HCT116 (cell line): ENCODE measurements at places on chromosomes 3 and 15. TPM values are rescaled to one million over a fixed set of nuclear protein-coding genes. Genes with fewer than 3 reads are reported as not detected.

KLHL6 gene
- total RNA-seq, result 0.15 TPM

NME9 gene
- 0.79 TPM for total RNA-seq

SLC22A13 gene
- 0.47 TPM for total RNA-seq

DGKG gene
- total RNA-seq, result 4.8 TPM

SMCO1 gene
- not detected for total RNA-seq

CISH gene
- 4.5 TPM for total RNA-seq

DNA sequence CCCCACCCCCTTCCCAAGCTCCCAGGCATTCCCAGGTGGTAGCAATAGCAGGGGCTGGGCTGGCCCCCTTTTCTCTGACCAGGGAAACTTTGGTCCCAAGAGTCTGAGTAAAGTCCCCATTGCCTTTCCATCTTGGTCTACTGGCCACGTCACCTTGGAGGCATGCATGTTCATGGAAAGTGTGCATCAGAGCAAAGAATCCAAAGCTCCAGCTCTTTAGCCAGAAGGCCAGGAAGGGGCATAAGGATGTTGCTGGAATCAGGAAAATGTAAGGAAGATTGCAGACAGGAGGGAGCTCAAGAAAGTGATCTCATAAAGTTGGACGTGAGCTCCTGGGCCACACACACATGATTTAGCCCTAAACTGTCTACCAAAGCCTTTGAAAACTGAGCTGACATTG, 63.6 kb downstream of the KBTBD12 start:
- no peak for DNase-seq

GRCh38 chr3:186452517-186452916, 90.5 kb upstream of the DGKG start:
- DNase-seq, result peak; percentile 21

GRCh38 chr3:174846055-174846454, 13.1 kb upstream of the NAALADL2 start:
- DNase-seq, result no peak

DNA sequence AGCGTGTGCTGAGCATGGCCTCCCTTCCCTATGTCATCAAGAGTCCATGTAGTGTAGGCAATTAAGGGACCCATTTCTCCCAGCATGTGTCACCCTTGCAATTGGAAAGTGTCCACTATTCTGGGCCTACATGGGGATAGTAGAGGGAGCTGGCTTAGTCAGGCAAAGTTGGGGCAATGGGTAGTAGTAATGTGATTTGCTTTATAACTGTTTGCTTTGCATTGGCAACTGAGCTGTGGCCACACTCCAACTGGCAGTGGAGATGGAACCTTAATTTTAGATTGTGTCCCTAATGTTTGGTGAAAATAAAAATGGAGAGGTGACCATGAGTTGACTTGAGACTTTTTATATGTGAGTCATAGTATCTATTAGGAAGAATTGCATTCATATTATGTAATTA, 97.7 kb upstream of the SAMMSON start:
- no peak for DNase-seq

DNA sequence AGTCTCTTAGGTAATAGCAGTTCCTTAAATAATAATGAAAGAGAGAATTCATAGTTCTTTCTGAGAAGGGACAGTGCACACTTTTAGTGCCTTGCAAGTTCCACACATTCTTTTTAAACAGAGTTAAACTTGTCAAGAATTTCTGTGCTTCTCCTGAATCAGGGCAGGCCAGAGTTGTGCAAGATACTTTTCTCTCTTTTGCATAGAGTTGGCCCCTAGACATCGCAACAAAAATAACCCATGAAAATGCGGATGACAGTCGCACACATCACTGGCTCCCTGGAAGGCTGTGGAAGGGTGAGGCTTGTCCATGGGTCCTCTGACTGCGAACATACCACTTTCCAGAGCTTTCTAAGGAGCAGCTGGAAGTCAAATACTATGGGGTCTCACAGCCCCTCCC, 40.1 kb downstream of the FBLN2 start:
- no peak for DNase-seq

GRCh38 chr3:141321109-141321497, 47.2 kb upstream of the ZBTB38 start:
- DNase-seq, result no peak

GRCh38 chr3:11699083-11699427, 55.3 kb upstream of the VGLL4 start:
- DNase-seq, result no peak

DNA sequence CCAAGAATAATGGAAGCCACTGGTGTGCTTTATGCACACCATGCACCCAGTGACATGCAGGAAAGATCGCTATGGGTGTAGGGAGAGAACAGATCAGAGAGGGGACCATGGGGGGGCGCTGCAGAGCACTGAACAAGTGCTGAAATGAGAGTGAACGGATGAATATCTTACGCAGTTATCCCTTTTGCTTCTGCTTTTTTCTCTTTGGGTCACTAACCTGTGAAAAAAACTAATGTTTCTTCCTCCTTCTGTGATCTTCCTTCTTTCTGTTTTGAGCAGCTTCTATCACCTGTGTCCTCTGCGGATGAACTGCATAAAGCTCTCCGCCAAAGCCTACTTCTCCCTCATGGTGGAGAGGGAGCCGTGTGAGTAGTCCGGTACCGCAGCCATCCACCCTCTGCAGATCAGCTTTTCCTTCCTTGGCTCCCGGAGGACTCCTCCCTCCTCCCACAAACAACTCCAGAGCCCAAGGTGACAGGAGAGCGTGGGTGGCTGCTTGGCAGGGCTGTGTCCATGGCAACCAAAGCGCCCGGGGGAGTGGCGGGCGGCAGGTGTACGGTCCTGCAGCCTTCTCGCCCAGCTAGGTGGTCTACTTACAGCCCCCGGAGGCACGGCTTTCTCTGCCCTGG, 106.2 kb downstream of the DGKG start:
- no peak for DNase-seq

- no peak for DNase-seq
Measured at GRCh38 chr15:23397779-23398178, 43.2 kb downstream of the GOLGA8S start.

GRCh38 chr3:183490211-183490601, 61.8 kb upstream of the MCF2L2 start:
- DNase-seq, result no peak

DNA sequence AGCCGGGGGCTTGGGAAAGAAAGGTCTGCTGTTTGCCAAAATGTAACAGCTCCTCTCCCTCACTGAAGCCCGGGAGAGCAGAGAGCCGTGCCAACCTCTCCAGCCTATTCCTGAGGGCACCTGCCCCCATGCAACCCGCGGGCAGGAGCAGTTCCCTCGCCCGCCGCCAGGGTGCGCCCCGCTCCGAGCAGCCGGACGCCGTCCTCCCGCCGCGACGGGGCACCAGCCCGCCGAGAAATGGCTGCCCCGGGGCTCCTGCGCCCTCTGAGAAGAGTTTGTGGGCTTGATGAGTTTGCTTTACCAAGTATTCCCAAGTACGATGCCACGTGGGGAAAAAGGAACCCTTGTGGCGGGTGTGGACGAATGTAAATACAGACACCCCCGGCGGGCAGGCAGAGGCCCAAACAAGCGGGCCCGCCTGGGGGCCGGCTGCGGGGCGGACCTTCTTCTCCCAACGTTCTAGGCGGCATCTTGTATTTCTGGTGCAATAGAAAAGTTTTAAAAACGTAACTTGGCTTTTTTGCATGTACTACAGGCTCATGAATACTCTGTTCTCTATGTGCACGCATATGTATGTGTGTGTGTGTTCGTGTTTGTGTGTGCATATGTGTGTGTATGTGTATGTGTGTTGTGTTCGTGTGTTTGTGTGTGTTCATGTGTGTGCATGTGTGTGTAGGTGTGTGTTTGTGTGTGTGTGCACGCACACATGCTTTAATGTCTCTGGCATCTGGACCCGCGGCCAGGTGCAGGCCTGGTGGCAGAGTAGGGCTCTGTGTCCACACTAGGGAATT, 162.9 kb downstream of the CHSY1 start:
- DNase-seq, result peak; percentile 26

DNA sequence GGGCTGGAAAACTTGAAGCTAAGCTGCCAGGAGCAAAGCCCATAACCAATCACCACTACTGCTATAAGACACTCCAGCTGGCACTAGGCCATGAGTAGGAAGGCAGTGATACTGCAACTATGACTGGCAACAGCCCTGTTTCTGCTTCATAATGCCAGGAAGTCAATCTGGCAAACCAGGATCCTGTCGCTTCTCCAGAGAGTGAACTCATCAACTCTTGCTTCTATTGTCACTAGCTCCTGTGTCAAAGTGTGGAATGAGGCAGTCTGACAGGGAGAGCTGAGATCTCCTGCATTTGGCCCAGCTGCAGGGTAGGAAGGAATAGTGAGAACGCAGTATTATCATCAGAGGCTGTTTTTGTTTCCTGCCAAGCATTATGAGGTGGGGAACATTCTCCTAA, 105.3 kb downstream of the CTNNB1 start:
- DNase-seq, result no peak
